ENCODE measurements at places on chromosomes 3 and 15.

DNA sequence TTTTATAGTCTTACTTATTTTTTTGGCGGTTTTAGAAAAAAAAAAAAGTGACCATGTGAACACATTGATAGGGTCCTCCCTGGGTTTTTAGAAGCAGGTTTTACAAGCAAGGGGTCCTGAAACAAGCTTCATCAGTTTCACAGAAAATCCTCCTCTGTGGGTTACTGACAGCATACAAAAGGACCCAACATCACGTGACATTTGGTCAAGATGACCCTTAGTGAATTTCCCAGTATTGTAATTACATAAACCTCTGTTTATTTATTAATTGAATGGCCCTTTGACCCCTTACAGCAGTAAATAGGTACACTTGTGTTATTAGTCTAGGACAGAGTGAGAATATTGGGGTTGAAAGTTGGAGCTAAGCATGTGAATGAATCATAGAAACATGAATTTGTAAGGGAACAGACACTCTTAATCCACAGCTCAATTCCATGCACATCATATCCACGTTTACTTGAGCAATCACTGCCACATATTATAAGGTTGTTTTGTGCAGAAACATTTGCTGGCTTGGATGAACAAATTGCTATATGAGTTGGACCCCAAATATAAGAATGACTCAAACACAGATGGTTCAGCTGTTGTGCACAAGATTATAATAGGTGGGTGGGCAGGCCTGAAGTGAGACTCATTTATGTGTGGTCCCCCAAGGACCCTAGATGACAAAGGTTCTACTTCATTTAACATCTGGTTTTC, 137.5 kb downstream of the ZNF385D start:
- DNase-seq: no peak

DNA sequence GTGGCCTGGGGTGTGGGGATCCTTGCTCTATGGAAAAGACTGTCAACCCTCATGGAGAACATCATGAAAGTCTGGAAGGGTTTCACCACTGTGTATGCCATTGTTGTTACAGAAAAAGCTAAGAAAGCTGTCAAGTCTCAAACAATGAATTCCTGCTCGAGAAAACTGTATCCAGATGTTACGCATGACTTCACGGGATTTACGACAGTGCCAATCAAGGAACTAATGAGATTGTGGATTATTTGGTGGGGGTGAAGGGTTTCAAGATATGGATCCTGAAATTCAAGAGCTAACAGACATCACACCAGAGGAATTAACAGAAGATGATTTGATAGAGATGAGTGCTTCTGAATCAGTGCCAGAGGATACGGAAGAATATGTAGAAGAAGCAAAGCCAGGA, 7.8 kb downstream of the PPP1R2 start:
- no peak for DNase-seq

DNA sequence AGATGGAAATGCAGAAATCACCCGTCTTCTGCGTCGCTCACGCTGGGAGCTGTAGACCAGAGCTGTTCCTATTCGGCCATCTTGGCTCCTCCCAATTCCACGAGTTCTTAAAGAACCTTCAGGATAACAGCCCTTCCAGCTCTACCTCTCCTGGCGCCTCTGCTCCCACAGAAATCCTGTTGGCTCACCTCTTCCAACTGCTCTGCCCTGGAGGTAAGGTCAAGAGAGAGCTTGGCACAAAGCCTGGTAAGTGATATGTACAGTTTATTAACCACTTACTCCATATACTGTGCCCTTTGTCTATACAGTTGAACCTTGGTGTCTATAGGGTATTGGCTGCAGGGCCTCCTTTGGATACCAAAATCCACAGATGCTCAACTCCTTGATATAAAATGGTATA, 17.8 kb upstream of the FGF12 start:
- DNase-seq: no peak

DNA sequence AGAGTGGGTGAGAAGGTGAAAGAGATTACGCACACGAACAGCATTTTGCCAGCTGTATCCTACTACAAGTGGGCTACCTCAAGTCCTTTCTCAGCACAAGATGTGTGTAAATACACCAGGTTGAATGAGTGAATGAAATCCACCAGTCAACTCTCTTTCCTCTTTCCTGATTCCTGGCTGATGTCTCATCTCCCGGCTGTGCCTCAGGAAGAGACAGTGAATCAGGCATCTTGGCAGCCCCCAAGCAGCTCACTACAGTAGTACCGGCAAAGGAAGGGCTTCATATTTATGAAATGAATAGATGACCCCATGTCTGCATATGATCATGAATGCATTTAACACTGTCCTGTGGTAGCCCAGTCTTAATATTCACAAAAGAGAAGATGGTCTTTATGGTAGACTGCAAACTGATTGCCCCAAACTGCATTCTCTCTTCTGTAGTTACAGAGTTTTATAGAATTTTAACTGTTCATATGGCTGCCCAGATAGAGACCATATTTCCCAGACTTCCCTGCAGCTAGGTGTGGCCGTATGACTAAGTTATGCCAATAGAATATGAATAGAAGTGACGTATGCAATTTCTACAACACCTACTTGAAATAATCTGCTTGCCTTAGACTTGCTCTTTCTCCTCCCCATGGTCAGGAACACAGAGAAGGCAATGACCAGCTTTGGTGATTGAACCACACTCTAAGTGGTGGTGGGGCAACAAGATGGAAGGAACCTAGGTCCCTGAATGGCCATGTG, 22.7 kb downstream of the MGLL start:
- no peak for DNase-seq

- DNase-seq: no peak
Measured at GRCh38 chr3:87148020-87148419, 79.1 kb upstream of the CHMP2B start.
